Foreskin keratinocyte (primary cell): ENCODE measurements at places on chromosomes 16 and 17.

- no peak for DNase-seq
These were observed 883 bp downstream of the USH1G start for GRCh38 chr17:74922172-74922571.

- DNase-seq = peak; percentile 95
These were observed 15.4 kb downstream of the TNS4 start for GRCh38 chr17:40485851-40486521.

DNA sequence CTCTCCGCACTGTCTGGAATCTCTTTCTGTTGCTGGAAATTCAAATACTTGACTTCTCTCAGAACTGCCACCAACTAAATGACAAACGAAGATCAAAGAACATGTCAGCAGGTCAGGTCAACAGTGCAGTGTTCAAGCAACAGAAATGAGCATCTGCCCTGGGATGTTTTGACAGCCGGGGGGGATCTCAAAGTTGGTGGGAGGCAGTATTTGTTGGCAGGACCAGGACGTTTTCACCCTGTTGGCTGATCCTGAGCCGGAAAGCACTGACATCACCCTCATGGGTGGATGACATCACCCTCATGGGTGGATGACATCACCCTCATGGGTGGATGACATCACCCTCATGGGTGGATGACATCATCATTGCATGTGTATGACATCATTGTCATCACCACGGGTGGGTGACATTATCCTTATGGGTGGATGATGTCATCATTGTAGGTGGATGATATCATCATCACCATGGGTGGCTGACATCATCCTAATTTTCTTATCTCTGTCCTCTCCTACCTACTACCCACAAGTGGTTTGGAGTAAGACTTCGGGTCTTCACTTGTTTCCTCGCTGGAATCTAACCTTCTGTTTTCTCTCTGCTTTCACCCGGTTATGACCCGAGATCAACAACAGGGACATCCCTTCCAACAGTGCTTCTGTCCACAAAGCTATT lies 18.9 kb downstream of the DNAH17 start:
- no peak for DNase-seq

- DNase-seq = no peak
These were observed 266.4 kb downstream of the STX8 start for GRCh38 chr17:9309216-9309615.

GRCh38 chr16:86093801-86094750 lies 195.1 kb downstream of the IRF8 start:
- DNase-seq = no peak
